ENCODE measurements at places on chromosomes 6 and 20. TPM values are rescaled to one million over a fixed set of nuclear protein-coding genes. Genes with fewer than 3 reads are reported as not detected.

The THBD gene
- not detected for total RNA-seq

The OSBPL2 gene
- total RNA-seq = 40.6 TPM

The SPATS1 gene
- total RNA-seq = not detected

The HMGCLL1 gene
- not detected for total RNA-seq

DNA sequence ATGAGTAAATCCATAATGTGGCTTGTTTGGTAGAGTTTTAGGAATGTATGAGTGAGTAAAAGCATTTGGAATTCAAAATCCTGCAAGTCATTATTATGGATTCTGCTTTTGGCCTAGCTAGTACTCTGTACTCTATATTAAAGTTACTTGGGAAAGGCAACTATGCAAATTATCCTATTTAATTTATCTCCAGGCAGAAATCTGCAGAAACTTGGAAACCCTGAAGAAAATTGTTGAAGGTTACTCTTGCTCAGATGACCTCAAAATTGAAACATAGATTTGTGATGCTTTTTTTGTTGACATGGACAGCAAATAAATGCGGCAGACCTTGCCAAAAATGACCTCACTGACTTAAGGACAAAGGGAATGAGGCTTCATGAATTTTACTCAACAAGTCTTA is 477.1 kb upstream of the EYS start:
- no peak for DNase-seq

DNA sequence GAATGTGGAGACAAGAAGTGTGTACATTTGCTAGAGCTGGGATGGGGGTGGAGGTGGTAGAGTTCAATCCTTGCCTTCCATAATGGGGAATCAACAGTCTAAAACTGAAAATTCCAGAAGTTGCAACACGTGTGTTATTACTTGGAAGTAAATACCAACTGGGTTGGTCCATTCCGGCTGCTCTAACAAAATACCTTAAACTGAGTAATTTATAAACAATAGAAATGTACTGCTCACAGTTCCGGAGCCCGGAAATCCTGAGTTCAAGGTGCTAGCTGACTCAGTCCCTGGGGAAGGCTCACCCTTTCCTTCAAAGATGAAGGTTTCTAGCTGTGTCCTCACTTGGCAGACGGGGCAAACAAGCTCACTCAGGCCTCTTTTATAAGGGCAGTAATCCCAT is 59.0 kb downstream of the RIN2 start:
- DNase-seq = no peak

DNA sequence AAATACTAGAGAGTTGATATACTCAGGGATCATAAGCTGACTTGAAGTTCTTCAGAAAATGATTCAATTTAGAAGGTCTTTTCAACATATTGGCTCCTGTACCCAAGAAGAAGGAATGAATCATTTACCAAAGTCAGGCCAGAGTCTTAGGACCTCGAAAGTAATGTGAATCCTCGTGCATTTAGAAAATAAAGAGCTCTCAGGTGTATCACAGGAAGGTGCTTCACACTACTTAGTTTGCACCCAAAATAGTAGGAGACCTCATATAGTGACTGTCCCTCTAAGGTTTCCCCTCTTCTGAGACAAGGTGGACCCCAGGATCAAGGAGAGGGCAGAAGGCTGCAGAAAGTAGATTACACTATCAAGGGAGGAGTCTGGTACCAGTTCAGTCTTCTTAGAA is 71.8 kb downstream of the F13A1 start:
- no peak for DNase-seq

The TPD52L1 gene
- not detected for total RNA-seq

DNA sequence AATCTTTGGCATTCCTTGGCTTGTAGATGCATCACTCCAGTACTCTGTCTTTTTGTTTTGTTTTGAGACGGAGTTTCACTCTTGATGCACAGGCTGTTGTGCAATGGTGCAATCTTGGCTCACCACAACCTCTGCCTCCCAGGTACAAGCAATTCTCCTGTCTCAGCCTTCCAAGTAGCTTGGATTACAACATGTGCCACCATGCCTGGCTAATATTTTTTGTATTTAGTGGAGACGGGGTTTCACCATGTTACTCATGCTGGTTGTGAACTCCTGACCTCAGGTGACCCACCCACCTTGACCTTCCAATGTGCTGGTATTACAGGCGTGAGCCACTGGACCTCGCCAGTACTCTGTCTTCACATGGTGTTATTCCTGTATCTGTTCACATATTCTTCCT is 35.8 kb upstream of the LGSN start:
- DNase-seq = no peak

The CRISP2 gene
- total RNA-seq = not detected

GRCh38 chr20:7858734-7859250 is 81.5 kb downstream of the HAO1 start:
- no peak for DNase-seq

GRCh38 chr6:11459079-11459610 is 78.4 kb upstream of the TMEM170B start:
- no peak for DNase-seq

- DNase-seq = no peak
These were observed 11.9 kb upstream of the PM20D2 start for GRCh38 chr6:89133981-89134380.

DNA sequence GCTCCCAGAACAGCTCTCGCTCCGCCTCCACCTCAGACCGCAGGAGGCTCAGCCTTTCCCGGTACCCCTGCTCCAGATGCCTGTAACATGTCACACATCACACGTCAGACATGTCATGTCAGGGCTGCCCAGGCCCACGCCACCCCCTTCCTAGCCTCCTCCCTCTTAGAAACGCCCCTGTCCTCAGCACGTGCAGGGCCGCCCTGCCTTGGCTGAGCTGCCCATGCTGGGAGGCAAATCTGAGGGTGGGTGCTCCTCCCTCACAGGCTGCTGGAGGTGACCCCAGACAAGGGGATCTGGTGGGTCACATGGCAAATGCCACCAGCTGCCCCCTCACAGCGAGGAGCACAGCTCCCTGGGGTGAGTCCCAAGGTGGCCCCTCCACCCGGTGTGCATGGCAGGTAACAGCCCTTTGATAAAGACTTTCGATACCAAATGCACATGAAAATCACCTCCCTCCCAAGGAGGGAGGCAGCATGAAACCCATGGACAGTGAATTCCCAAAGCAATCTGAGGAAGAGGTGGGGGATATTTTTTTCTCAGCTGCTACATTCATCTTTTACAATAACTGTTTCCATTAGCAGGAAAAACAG is 84.1 kb downstream of the GINS1 start:
- DNase-seq = no peak

The TNFRSF6B gene
- not detected for total RNA-seq

DNA sequence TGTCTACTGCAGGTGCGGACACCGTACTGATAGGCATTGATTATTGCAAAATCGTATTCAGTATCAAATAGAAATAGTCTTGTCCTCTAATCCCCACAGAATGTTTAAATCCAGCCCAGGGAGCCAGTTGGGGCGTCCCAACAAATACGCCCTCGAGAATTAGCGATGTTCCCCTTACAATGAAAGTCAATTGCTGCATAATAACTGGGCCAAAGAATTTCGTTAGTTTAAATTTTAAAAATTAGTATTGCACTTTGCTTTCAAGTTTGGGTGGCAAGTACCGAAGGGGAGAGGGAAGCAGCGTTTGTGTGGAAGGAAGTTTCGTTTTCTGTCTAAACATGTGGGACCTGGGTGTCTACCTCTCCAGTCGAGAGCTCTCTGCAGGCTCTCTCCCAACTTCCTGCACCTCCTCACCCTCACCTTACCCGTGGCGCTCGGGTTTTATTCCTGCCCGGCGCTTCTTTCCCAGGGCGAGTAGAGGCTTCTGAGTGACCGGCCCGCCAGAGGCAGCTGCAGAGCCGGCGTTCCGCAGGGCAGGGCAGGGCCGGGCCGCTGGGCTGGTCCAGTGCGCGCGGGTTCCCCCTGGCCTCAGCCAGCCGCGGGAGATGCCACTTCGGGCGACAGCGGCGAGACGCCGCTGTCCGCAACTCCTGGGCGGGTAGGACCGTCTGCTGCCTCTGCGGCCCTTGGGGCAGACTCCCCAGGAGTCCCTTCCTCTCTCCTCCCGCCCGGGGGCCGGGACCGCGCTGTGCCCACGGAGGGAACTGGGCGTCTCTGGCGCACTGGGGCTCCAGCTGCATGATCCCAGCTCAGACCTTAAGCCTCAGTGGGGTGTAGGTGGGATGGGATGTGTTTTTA is 862 bp upstream of the TFAP2C start:
- no peak for DNase-seq

GRCh38 chr6:31580438-31580740 is 1.8 kb downstream of the LTB start:
- no peak for DNase-seq

The NUP43 gene
- 55.0 TPM for total RNA-seq

GRCh38 chr6:77502981-77503380 is 39.7 kb upstream of the HTR1B start:
- no peak for DNase-seq

DNA sequence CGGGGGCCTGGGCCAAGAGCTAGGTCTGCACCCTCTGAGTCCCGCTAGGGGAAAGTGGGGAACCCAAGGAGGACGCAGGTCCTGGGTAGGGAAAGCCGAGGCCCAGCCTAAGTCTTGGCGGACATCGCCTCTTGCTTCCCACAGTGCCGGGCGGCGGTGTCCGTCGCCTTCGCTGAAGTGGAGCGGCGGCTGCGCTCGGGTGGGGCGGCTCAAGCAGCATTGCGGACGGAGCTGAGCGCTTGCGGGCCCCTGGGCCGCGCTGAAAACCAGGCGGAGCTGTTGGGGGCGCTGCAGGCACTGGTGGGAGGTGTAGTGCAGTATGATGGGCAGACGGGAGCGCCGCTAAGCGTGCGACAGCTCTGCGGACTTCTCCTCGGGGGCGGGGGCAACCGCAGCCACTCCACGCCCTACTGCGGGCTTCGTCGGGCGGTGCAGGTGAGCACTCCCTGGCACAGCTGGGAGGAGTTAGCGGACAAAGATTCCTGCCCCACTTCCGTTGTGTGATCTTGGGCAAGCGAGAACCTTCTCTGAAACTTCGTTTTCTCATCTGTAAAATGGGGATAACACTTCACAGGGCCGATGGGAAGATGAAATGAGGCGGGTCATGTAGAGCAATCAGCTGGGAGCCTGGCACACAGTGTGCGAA is 4.2 kb downstream of the PRSS16 start:
- DNase-seq = peak; percentile 80

- DNase-seq = no peak
These were observed 73.1 kb downstream of the NOL4L start for GRCh38 chr20:32512047-32512385.

The AKAP12 gene
- 0.78 TPM for total RNA-seq

DNA sequence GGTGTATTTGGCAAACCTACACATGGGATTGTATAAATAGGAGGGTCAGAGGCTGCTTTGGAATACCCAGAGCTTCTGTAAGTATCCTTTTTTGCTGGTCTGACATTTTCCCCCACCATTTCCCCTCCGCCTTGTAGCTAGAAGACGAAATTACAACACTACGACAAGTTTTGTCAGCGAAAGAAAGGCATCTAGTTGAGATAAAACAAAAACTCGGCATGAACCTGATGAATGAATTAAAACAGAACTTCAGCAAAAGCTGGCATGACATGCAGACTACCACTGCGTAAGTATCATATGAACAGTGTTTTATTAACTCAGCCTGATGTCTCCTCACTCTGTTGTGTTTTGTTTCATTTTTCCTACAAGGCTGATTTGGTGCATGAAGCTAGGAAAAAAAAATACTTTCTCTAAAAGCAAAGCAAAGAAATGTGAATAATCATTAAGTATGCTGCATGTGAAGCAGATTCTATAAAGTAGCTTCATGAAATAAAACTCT is 72.7 kb downstream of the HDDC2 start:
- no peak for DNase-seq

- no peak for DNase-seq
These were observed 96.0 kb upstream of the LOC128125822 start for GRCh38 chr6:63476302-63476701.

The ECT2L gene
- not detected for total RNA-seq

DNA sequence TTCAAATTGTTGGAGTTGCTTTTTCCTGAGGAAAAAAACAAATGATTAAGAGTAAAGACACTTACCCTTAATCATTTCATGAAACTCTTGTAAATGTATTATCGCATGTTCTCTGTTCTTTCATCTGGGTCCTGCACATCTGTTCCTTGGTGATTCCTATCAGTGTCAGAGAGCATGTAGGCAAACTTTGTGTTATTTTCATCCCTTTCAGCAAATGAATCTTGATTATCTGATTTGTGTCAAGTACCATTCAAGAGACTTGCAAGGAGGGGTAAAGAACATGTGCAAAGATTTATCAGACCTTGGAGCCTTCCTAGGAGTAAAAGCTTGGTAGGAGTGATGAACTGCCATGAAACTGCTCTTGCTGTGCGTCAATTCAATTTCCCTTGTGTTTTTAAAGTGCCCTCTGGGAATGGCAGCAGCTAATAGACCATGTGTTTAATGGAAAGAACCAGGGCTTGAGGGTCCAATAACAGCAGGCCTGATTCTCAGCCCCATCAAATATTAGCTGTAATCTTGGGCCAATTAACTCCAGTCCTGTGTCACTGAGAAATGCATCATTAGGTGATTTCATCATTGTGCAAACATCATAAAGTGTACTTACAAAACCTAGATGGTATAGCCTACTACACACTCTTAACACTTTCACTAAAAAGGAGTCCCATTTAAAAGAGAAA is 118.9 kb upstream of the CEP85L start:
- no peak for DNase-seq

DNA sequence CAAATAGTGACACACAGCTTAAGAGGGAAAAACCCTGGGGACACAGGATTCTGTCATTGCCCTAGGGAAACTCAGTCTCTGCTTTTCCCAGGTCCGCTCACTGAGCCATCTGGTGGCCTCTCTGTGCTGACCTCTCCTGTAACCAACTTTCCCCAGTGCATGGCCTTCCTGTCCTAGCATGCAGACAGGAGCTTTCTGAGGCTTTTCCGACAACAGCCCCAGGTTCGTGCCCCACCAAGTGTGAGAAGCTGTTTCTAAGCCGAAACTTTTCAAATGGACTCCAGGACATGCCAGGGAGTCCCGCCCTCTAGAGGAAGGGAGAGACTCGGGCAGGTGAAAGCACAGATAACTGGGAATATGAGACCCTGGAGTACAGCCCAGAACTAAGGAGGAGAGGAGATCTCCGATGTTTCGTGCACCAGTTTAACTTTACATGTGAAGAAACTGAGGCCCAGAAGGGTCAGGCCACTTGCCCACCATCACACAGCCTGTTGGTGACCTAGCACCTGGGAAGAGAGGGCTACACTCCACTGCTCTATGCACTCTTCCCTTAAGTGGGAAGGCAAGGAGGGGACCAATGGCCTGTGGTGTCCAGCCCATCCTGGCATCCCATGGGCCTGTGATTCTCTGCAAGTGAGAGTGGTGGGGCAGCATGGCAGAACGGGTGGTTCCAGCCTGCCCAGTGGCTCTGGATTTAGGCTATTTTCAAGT is 46.2 kb downstream of the RPP40 start:
- no peak for DNase-seq

DNA sequence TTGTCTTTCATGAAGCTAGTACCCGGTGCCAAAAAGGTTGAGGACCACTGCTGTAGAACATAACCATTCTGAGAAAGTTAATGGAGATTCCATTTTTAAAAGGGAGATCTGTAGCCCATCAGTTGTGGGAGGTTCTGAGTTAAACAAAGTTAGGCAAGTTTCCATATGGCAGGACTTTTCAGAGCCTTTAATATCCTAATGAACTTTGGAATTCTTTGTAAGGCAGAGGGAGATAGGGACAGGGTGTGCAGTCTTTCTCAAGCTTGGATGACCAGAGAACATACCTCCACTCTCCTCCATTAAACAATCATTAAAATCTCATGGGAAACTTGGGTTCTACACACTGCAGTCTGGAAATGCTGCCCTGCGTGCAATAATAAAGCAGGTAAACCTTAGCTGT is 14.8 kb downstream of the ADGRF4 start:
- no peak for DNase-seq

The TBX18 gene
- total RNA-seq = not detected

- peak; percentile 67 for DNase-seq
These were observed 1.7 kb downstream of the SCML4 start for GRCh38 chr6:107822176-107823046.

Measured in activated CD4-positive, alpha-beta memory T cell treated with anti-CD3 and anti-CD28 coated beads, Interleukin-2, amount 10 ng/mL, durations not matched to agents 7 days and 5 days (primary cell).